ENCODE measurements at places on chromosomes 1 and 21.

GRCh38 chr1:24558902-24559791 is 3.3 kb downstream of the NCMAP start:
- DNase-seq = peak; percentile 67

DNA sequence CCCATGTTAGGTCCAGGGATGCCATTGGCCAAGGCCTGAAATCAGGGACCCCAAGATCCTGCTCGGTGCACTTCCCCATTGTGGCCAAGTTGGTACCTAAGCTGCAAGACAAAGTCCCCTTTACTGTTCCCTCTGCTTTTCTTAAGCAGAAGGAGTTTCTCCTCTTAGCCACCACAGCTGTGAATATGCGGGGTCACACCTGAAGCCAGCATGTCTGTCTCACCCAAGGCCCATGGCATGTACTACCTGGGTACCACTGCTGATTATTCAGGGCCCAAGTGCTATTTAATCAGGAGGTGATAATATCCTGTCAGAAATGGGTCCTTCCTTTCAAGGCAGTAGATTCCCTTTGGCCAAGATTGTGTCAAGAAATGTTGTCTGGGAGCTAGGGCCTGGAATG is 133.9 kb upstream of the DNAH14 start:
- DNase-seq = no peak

- DNase-seq = no peak
Observed at GRCh38 chr1:5254131-5254725, 599.8 kb downstream of the AJAP1 start.

DNA sequence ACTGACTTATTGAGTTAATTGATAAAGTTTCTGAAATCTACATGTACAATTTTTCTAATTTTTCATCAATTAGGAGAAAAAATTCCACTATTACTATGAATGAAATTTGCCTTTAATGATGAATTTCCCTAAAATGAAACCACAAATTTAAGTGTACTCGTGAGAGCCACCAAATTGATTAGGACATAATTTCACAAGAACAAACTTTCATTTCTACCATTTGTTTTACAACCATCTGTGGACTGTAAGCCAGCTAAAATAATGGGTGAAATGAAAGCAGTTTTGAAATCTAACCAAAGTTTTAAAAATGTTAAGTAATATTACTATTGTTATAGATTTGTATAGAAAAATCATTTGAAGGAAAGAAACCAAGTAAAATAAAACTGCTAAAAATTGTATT is 41.8 kb downstream of the AGL start:
- no peak for DNase-seq

DNA sequence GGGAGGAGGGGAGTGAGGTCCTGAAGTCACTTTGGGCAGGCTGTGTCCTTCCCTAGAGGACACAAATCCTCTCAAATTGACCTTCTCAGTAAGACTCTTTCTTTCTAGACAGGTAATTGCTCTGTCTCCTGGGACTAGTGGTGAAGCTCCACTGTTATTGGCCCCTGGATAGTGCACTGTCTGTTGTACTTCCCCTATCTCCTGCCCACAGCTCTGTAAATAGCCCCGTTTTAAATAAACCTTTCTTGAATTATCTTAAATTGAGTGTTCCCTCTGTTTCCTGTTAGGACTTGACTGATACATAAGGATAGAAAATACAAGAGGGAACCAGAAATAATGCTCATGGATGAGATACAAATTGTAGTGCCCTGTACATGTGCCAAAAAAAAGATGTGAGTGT is 229.5 kb upstream of the USP24 start:
- DNase-seq = no peak

- DNase-seq = no peak
Observed at GRCh38 chr1:101137144-101138126, 99.4 kb upstream of the S1PR1 start.

GRCh38 chr1:238485057-238485911 is 594.6 kb upstream of the ZP4 start:
- no peak for DNase-seq

- DNase-seq = no peak
Observed at GRCh38 chr1:159302095-159302494, at the start of gene FCER1A. Gene FCER1A, plus strand, starts transcription at chr1:159302336. Its CDS starts 29 bp downstream, at chr1:159302365.

GRCh38 chr1:167330601-167331293 is 110.1 kb downstream of the POU2F1 start:
- DNase-seq = no peak

- DNase-seq = no peak
Observed at GRCh38 chr1:56029319-56030003, 549.9 kb downstream of the PLPP3 start.

- DNase-seq = no peak
Observed at GRCh38 chr1:227037121-227037520, 97.0 kb downstream of the COQ8A start.

DNA sequence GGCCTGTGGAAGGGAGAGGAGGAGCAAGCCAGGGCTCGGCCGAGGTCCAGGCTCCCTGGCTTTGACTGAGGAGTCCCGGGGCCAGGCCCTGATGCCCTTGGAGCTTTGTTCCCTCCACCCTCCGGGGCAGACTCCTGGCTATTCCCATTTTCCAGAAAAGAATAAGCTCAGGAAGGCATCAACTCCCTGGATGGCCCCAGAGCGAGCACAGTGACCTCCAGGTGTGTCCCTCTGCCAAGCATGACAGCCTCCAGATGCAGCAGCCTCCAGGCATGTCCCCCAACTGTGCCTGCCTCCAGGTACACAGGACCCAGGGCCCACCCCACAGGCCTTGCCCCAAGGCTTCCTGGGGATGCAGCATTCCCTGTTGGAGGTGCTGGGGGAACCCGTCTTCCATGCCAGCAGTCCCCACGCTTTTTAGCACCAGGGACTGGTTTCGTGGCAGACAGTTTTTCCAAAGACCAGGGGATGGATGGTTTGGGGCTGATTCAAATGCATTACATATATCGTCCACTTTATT is 15.7 kb upstream of the ARHGEF16 start:
- DNase-seq = no peak

DNA sequence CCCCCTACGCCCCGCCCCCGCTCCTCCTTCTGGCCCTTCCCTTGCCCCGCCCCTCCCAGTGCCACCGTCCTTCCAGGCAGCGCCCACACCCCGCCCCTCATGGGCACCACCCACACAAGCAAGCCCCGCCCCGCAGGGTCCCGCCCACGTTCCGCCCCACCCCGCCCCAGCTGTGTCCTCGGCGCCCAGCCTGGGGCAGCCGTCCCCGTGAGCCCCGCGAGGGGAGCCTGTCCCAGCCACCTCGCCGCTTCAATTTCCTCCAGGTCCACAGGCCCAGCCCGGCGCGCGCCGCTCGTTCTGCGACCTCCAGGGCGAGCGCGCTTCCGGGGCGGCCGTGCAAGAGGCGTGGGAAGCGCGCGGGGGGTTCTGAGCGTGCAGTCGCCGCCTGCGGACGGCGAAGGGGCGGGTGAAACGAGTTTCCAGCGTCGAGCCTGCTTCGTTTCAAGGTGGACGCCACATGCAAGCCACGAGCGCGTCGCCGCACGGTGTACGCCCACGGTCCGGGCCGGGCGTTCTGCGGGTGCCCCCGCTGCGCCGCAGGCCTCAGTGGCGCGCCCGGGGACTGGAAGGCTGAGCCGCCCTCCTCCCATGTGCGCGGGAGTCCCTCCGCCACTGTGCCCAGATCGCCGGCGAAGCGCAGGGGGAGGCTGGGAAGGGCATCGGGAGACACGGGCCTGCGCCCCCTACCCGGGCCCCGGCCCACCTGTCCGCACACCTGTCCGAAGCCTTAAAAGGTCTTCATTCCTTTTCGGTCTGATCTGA is 10.8 kb upstream of the FAAP20 start:
- no peak for DNase-seq

DNA sequence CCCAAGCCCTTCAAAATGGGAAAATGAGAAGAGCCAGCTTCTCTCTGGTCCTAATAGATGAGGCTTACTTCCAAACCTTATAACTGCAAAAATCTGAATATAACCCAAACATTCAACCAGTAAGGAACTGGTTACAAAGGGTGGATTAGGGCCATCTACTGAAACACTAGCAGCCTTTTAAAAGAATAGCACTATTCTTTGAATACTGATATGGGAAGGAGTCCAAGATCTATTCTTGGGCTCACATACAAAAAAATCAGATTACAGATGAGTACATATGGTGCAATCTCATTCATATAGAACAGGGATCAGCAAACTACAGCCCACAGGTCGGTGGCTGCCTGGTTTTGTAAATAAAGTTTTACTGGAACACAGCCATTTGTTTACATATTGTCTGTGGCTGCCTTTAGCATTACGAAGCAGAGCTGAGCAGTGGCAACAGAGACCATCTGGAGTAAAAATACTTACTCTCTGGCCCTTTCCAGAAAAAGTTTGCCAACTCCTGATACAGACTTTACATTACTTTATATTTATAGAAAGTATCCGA is 167.7 kb downstream of the ZSCAN20 start:
- DNase-seq = no peak

- DNase-seq = no peak
Observed at GRCh38 chr1:197606168-197606845, 169.0 kb downstream of the DENND1B start.

DNA sequence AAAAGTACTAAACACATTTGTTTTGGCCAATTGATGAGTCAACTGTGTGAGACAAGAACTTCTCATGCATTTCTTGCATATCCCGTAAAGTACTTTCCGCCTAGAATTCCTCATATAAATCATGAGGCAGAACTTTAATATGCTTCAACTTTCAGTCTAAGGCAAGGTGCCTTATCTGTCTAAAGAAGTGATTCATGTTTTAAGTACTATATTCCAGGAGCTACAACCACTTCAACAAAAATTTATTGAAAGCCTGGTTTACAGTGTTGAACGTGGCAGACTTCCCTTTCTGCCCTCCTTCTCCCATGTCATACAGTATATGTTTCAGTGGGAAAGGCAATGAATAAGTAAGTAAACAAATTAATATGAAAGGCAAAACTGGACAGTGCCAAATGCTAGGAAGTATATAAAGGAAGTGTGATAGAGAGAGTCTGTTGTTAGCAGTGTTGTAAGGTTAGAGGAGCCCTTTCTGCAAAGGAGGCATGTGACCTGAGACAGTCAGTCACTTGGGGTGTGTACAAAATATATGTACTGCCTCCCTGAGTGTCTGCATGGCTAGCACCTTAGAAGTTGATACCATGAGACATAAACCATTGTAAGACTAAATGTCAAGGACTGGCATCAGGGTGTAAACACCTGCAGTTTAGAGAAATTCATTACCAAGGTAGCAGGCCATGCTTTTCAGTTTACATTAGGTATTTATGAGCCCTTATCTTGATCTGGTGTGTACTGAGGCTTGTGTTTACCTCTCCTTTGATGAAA is 362.2 kb downstream of the SRGAP2C start:
- no peak for DNase-seq

- no peak for DNase-seq
Observed at GRCh38 chr1:66648901-66649595, 103.2 kb upstream of the DYNLT5 start.
